ENCODE measurements at places on chromosomes 13 and 19. TPM values are rescaled to one million over a fixed set of nuclear protein-coding genes. Genes with fewer than 3 reads are reported as not detected.

DNA sequence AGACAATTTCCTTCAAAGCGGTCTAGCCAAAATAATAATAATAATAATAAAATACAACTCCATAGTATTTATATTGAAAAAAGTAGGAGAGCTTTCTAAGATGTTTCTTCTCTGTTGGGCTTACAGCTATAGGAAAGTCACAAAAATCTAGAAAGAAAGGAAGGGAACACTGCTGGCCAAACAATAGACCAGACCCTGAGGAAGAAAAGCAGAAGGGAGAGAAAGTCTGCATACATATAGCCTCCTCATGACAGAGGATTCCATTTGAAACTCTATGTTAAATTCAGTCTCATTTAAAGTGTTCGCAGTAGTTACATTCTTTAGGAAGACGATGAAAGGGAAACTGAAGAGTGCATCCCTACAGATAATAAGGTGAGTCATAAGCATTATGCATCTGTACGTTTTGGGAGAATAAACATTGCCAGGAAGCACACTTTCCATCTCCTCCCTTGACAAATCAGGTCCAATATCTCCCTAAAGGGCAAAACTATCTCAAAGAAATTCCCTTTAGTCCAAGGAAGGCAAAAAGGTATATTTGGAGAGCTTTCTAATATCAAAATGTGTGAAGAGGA, 86.5 kb downstream of the PCDH9 start:
- no peak for DNase-seq

GRCh38 chr13:77034881-77035280, 7.9 kb upstream of the FBXL3 start:
- no peak for DNase-seq

DNA sequence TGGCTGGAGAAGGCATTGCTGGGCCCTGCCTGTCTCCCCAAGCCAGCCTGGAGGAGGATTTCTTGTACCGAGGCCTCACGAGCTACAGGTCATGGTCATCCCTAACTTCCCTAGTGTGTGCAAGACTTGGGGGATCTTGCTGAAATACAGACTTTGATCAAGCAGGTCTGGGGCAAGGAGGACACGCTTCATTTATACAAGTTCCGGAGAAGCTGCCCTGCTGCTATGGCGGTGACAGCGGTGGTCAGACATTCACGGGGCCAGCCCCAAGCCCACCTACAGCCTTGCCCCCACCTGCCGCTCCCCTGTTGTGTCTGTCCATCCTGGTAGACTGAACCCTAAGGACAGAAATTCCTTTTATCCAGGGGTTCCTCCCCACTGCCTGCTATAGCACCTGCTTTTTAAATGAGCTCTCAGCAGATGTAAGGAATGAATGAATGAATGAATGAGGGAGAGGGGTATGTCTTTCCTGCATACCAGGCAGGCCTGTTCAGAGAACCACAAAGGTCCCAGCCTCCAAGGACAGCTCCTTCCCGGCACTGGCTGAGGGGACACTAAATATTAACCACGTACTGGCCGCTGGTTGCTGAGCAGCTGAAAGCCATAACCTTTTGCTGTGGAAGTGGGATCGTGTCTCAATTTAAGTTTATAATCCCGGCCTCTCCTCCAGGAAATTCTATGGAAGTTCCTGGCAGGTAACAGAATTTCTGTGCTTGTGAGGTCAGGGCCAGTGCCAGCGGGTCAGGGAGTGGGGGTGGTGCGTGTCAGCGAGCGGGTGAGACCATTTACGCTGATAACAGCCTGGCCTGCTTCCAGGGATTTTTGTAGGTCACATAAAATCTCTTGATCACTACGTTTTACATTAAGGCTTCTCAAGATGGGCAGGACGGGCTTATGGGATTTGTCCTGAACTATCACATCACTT, 27.1 kb downstream of the TSSK6 start:
- no peak for DNase-seq

DNA sequence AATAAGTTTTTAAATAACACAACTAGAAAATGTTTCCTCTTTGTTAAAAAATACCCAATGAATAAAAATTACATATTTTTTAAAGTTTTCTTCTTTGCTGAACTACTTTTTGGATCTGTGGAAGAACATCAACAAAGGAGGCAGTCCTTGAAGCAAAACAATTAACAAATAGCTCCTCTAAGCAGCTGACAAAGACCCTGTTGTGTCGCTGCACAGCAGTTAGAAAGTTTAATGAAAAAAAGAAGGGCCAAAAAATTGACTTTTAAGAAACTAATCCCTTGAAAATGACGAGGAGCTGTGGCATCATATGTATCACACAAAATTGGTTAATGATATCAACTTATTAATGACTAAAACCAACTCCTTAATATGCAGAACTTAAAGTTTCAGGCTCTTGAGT, 72.1 kb downstream of the SLITRK1 start:
- DNase-seq = no peak

DNA sequence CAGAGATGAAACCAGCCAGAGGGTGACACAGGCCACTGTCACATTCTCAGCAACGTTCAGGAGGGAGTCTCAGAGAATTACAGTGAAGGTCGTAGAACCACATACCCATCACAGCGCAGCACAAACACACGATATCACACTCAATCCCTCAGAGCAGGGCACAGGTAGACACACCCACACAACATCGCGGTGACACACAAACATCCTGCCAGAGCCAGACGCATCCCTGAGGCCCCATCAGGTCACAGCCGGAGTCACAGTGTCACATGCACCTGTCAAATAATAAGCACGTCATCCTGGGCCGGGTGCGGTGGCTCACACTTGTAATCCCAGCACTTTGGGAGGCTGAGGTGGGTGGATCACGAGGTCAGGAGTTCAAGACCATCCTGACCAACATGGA, 17.5 kb downstream of the ELAVL3 start:
- no peak for DNase-seq

GRCh38 chr19:11378319-11379189, 4.1 kb downstream of the SWSAP1 start:
- DNase-seq = no peak

DNA sequence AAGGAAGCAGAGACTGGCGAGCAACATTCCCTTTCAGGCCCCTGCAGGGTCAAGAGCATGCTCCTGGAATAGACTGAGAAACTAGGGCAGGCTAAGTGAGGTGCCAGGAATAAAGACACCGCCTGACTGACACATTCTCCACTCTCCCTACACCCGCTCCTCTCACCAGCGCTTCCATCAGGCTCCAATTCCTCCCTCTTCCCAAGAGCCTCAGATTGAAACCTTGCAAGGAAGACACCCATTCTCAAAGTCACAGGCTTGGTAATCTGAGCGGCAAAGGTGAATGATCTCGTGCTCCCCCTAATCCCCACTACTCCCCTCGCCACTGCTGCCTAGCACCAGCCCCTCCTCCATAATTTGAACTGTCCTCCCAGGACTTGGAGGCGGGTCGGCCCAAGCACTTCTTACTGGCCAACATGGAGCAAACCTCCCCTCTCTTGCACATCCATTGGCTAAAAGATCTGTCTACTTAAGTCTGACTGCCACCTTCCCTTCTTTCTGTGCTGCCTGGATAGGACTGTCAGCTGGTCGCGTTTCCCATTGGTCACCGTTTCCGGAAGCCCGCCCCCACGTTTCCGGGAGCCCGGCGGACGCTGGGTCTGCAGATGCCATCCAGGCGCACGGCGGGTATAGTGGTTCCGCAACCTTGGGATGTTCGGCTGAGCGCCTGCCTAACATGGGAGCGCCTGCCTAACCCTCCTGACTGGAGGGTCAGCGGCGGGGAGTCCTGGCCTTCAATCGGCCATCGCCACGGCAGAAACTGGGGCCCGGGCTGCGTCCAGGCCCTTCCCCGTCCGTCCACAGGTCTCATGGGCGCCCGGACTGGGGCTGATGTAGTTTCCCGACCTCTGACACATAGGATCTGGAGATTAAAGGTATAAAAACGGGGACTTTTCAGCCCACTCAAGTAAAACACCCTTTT, 33.6 kb downstream of the ZNF383 start:
- DNase-seq = peak; percentile 75

DNA sequence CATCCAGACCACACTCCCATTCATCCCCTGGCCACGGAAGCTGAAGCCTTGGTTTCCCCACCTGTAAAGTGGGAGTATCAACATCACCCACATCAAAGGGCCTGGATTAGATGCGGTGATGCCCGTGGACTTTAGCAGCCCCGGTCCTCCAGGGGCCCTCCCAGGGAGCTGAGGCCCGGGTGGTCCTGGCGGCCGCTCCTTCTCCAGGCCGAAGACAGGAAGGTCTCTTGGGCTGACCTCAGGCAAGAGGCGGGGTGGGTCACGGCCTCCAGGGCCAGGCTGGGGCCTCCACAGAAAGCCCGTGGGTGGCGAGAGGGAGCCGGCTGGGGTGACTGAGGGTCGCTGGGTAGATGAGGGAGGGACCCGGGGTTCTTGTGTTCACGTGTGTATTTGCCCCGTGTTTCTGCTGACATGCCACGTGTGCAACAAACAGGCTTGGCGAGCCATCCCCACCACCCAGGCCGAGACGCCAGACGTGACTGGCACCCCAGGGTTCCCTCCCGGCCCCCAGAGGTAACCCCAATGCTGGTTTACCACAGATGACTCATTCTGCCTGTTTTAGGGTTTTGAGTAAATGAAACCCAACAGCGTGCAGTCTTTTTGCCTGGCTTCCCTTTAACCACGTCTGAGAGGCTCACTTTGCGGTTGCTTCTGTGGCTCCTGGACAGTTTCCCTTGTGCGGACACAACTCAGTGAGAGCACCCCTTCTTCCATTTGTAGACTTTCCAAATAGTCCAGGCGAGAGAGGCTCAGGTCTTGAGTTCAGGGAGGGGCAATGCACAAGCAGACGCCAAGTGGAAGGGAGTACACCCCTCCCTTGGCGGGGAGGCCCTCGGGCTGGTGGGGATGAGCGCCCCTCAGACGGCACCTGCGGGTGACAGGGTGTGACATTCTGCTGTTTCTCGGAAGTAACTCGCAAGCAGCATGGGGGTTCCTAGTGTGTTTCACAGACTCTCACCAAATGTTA, 42.9 kb downstream of the C13orf46 start:
- peak; percentile 57 for DNase-seq

DNA sequence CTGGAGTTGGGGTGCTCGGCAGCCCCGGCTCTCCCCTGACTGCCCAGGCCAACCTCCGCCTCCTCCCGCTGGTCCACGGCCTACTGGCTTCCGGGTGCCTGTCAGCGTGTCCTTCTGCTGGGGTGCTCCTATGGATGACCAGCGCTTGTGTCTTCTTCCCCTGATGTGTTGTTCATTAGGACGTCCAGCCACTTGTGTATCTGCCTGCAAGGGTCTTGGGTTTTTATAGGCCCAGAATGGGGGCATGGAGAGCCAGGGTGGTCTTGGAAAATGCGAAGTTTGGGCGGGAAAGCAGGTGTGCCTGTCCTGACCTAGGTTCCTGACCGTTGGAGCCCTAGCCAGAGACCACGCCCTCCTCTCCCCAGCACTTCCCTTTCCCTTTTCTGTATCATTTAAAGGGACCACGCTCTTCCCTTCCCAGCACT, 139.8 kb downstream of the SLITRK5 start:
- DNase-seq = no peak

- no peak for DNase-seq
Observed at GRCh38 chr13:44713788-44714469, 137.8 kb upstream of the TSC22D1 start.

- no peak for DNase-seq
Observed at GRCh38 chr19:42191330-42191729, 26.1 kb downstream of the DEDD2 start.

DNA sequence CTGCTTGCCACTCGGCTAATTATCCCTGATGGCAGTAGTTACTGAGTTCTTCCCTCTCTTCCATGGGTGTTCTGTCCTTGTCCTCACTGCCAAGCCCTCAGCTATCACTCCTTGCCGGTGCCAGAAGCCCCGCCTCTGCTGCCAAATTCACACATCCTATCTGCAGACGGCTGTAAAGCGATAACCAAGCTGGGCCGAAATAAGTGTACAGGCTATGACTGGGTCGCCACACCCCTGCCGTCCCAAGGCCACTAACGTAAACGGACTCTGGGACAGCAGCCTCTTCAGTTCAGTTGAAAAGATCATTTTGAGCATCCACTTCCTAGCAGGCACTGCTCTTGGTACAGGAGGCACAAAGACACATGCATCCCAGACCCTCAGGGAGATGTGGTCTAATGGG, 13.3 kb downstream of the SLC7A1 start:
- no peak for DNase-seq

DNA sequence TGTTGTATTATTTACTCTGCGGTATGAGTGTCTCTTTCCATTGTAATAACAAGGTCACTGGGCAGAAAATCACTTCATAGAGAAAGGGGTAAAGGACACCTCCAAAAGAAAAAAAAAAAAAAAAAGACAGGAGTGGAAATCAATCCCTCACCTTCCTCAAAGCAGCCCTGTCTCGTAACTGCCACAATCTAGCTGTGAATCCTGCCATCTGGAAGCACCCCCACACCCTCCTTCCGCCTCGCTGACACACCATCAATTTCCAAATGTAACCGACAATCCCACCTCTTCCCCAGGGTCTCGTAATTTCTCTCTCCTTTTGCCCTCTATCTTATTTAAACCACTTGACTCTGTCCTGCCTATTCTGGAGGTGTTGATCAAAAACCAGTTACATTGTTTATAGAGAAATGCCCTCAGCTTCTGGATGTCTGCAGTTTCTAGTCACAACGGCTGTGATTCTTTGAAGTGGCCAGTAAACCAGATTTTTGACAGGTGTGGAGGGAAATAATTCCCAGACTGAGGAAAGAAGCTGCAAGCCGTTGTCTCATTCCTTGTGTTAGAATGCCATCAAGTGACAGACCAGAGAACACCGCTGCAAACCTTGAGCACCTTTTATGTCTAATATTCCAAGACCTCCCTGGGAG, 9.1 kb upstream of the POP4 start:
- no peak for DNase-seq

DNA sequence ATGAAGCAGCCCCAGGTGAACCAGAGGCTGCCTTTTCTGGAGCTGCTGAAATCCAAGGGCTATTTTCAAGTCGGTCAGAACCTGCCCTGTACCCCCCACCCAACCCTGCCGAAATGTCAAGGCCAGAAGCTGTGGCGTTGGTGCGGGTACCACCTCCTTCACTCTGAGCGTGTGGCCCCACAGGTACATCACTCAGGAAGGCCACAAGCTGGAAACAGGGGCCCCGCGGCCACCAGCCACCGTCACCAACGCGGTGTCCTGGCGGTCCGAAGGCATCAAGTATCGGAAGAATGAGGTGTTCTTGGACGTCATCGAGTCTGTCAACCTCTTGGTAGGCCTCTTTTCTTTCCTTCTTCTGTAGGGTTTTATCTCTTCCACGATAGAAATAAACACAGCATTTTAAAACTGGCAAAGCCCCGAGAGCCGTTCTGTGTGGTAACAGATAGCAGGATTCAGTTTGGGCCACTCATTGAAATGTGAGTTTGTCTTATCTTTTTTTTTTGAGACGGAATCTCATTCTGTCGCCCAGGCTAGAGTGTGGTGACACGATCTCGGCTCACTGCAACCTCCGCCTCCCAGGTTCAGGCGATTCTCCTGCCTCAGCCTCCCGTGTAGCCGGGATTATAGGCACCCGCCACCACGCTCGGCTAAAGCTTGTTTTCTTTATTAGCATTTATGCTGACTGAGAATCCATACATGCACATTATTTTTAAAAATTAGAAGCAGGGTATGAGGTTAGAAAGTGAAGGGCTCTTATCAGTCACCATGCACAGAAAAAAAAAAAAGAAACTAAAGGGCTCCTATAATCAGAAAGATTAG, 11.3 kb downstream of the AP1M1 start:
- no peak for DNase-seq

The KLF2 gene
- total RNA-seq = 100 TPM

The ELOF1 gene
- total RNA-seq = 52.8 TPM

The RHPN2 gene
- 2.5 TPM for total RNA-seq

The TUBGCP3 gene
- 57.4 TPM for total RNA-seq

The C5AR1 gene
- total RNA-seq = 1.0 TPM

The OR7A5 gene
- total RNA-seq = not detected
